ENCODE measurements at places on chromosomes 1 and 21. TPM values are rescaled to one million over a fixed set of nuclear protein-coding genes. Genes with fewer than 3 reads are reported as not detected.

FCN3 gene
- total RNA-seq = not detected

EFCAB7 gene
- 9.3 TPM for total RNA-seq

C4BPB gene
- 3.1 TPM for total RNA-seq

SEMA6C gene
- 3.6 TPM for total RNA-seq

- DNase-seq = no peak
Measured at GRCh38 chr21:36551731-36552433, 72.0 kb upstream of the CLDN14 start.

- DNase-seq = no peak
Measured at GRCh38 chr1:184296466-184297243, 90.2 kb upstream of the C1orf21 start.

DNA sequence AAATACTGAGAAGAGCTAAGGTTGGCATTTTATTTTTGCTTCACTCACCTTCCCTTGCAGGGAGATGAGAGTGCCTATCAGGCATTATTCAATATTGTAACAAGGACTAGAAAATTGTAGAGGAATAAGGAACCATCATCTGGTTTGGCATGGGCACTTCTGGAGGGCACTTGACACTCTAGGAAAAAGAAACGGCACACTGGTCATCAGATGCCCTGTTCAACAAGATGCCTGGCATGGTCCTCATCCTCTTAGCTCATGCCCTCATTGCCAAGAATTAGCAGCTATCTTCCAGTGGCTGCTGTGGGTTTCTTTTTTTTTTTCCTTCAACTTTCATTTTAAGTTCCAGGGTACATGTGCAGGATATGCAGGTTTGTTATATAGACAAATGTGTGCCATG lies 95.1 kb upstream of the ESRRG start:
- DNase-seq = no peak

GRCh38 chr1:182974506-182975191 lies 21.7 kb upstream of the SHCBP1L start:
- no peak for DNase-seq

DNA sequence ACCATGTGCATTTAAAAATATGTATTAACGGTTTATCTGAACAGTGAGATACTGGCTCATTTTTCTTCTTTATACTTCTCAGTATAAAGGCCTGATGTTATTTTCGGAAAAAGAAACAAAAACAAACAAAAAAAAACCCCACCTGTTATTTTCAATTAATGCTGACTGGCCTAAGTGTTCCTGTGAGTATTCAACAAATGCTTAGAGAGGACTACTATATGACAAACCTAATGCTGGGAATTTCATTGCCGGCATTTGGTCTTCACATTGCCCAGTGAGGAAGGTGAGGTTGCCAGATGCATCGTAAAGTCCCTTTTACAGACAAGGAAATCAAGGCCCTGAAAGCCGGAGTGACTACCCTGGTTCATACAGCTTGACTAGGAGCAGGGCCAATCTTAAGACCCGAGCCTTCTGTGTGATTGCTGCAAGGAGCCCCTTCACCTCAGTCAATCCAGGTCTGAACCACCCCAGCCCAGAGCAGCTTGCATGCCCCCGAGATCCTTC lies 599 bp downstream of the MRPL24 start:
- DNase-seq = no peak

DNA sequence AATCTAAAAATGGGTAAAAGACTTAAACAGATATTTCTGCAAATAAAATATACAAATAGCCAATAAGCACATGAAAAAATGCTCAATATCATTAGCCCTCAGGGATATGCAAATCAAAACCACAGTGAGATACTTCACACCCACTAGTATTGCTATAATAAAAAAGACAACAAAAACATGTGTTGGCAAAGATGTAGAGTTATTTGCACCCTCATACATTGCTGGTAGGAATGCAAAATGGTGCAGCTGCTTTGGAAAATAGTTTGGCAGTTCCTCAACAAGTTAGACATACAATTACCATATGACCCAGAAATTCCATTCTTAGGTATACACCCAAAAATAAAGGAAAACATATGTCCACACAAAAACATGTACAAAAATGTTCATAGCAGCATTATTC lies 30.2 kb downstream of the ZZZ3 start:
- no peak for DNase-seq
